Lower leg skin (tissue), 4 donors: ENCODE measurements at places on chromosomes 16 and 17. TPM values are rescaled to one million over a fixed set of nuclear protein-coding genes. Genes with fewer than 3 reads are reported as not detected.
A peak's percentile ranks its signal among the peaks of the same experiment; 100 is the strongest.

CAMTA2 gene
- total RNA-seq = 31.7 TPM

CCL18 gene
- total RNA-seq = 0.19 TPM

SEPTIN12 gene
- total RNA-seq = not detected

NPIPA2 gene
- total RNA-seq = 2.2 TPM

GAS7 gene
- total RNA-seq = 148 TPM

TBC1D3K gene
- not detected for total RNA-seq

EFCAB5 gene
- 0.86 TPM for total RNA-seq

SHISA9 gene
- 3.1 TPM for total RNA-seq

ICAM2 gene
- total RNA-seq = 26.8 TPM

NTN1 gene
- total RNA-seq = 11.6 TPM

AANAT gene
- total RNA-seq = not detected

NPLOC4 gene
- 63.8 TPM for total RNA-seq

FOXL1 gene
- total RNA-seq = 0.49 TPM

CES4A gene
- total RNA-seq = 43.6 TPM

TPSG1 gene
- total RNA-seq = 0.32 TPM

PRSS27 gene
- total RNA-seq = 1.3 TPM

LGALS9 gene
- 15.5 TPM for total RNA-seq

C16orf89 gene
- not detected for total RNA-seq

KRT36 gene
- not detected for total RNA-seq

FOXJ1 gene
- 2.4 TPM for total RNA-seq

DNA sequence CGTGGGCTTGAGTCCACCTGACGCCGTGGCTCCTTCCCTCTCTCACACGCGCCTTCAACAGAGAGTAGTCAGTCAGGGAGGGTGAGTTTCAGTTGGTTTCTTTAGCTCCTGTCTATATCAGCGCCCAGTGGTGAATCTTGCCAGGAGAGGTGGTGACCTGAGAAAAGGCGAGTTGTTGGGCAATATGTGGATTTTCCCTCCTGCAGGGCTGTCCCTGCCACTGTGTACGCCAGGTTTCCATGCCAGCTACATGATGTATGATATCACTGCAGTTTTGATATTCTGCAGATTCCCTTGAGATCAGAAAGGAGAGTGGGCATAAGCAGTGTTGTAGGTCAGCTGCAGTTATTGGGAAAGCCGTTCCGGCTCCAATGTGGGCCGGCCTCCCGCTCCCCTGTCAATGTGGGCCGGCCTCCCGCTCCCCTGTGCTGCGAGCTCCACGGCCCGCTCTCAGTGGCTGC is 31.4 kb downstream of the BANP start:
- no peak for DNase-seq

- DNase-seq = no peak
These were observed 344.8 kb downstream of the SNX29 start for GRCh38 chr16:12321311-12321842.

- no peak for DNase-seq
These were observed 32.2 kb upstream of the SSTR5 start for GRCh38 chr16:1040346-1040745.

GRCh38 chr17:73748508-73748907 is 104.3 kb upstream of the SDK2 start:
- DNase-seq = no peak

DNA sequence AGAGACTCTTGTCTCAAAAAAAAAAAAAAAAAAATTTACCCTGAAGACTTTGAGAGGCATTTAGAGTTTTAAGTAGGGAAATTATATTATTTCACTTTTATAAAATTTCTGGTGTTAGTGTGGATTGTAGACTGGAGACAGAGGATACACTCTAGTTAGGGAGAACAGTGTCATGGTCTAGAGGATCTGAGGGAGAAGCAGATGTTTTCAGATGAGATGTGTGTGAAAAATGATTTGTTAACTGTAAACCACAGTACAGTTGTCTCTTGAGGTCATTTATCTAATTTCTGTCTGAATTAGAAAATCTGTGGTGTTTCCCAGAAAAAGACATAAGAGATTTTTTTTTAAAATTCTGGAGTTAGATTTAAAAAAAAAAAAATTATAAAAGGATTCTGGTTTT is 54.8 kb downstream of the NUP88 start:
- no peak for DNase-seq

DNA sequence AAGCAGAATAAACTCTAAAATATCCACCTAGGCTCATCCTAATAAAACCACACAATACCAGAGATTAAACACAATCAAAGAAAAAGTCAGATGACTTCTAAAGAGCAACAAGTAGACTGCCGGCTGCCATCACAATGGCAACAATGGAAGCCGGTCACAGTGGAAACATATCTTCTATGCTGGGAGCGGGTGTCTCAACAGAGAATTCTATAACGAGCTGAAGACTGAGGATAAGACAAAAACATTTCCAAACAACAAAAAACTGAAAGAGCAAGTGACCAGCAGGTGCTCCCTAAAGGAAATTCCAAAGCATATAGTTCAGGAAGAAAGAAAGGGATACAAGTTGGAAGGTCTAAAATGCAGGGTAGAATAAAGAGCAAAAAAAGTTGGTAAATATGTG is 8.9 kb downstream of the NSMCE1 start:
- DNase-seq = no peak

GRCh38 chr17:1620486-1620885 is 8.1 kb downstream of the SLC43A2 start:
- DNase-seq = no peak

DNA sequence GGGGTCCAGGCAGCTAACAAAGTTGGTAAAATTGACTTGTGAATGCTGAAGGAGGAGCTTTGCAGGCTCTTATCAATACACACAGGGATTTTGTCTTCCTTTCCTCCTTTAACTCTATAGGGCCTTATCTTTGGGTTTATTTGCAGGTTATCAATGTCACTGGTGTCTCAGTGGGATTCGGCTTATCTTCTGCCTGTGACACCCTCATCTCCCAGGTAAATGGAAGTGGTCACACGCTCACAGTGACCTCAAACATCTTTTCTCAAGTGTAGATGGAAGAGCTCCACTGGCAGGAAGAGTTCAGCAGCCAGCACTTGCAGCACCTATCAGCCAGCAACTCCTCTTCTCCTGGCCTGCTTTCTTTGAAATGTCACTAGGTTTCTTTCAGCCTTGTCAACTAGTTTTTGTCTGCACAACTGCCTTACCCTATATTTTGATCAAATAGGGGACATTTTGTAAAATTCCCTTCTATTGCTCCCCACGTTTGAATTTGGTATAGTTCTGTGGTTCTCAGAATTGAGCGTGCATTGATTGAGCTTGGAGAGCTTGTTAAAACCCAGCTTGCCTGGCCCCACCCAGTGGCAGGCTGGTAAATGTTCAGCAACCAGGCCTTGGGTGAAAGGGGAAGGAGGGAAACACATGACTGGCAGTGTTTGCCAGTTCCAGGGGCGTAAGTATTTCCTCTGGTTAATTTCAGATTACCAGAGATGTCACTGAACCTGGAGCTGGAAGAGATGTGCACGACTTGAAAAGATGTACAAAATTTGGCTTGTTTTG is 12.8 kb downstream of the SLC47A1 start:
- DNase-seq = peak; percentile 56

DNA sequence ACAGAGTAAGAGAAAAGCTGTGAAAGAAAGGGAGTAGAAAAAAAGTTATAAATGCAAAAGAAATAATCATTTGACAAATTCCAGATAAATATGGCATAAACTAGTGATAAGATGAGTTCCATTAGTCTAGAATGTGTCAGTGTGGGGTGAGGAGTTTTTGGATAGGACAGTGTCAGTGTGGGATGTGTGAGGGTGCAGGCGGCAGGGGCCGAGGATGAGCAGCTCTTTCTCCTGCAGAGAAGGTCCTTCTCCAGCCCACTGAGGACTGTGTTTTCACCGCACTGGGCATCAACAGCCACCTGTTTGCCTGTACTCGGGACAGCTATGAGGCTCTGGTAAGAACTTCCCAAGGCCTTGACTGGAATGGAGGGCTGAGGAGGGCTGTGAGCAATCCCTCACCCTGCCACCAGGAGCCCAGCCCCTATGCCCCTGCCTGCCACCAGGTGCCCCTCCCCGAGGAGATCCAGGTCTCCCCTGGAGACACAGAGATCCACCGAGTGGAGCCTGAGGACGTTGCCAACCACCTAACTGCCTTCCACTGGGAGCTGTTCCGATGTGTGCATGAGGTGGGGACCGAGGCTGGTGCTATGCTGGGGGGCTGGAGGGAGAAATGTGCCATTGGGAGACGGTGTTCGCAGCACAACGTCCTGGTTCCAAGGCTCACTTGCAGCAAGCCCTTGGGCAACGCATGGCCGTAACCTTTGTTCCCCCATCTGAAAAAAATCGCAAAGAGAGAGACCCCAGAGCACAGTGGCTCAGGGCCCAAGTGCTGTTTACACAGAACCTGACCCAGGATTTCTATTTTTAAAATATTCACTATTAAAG is 13.1 kb downstream of the RAPGEFL1 start:
- no peak for DNase-seq

DNA sequence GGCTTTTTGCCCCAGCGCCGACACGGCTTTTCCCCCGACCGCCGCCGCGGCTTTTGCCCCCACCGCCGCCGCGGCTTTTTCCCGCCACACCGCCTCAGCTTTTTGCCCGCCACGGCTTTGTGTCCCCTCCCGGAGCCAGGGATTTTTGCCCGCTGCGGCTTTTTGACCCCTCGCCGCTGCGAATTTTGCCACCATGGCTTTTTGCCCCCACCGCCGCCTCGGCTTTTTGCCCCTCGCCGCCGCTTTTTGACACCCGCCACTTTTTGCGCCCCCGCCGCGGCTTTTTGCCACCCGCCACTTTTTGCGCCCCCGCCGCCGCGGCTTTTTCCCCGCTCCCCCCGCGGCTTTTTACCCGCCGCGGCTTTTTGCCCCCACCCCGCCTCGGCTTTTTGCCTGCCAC is 1342.5 kb downstream of the TP53TG3F start:
- DNase-seq = no peak

GRCh38 chr17:19647697-19648474 is 665 bp upstream of the ALDH3A2 start:
- peak; percentile 94 for DNase-seq

DNA sequence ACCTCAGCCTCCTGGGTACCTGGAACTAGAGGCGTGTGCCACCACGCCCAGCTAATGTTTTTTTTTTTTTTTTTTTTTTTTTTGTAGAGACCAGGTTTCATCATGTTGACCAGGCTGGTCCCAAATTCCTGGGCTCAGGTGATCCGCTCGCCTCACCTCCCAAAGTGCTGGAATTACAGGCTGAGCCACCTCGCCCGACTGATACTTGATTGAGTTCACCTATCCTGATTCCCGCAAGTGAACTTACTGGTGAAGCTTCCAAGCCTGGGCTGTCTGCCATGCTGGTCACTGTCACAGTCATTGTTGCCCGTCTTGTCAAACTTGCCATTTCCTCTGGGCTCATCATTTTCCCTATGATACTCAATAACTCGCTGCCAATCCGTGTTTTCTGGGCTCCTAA is 71.1 kb upstream of the MTMR4 start:
- no peak for DNase-seq

- no peak for DNase-seq
These were observed 242.0 kb upstream of the RBFOX1 start for GRCh38 chr16:7090628-7091115.

GRCh38 chr16:56120447-56121155 is 70.7 kb upstream of the GNAO1 start:
- no peak for DNase-seq

- DNase-seq = peak; percentile 76
These were observed 96.6 kb downstream of the METRNL start for GRCh38 chr17:83175822-83176622.

- DNase-seq = no peak
These were observed 412.0 kb downstream of the SHISA9 start for GRCh38 chr16:13313351-13313750.

GRCh38 chr16:49889725-49890397 is 33.9 kb upstream of the ZNF423 start:
- DNase-seq = no peak

DNA sequence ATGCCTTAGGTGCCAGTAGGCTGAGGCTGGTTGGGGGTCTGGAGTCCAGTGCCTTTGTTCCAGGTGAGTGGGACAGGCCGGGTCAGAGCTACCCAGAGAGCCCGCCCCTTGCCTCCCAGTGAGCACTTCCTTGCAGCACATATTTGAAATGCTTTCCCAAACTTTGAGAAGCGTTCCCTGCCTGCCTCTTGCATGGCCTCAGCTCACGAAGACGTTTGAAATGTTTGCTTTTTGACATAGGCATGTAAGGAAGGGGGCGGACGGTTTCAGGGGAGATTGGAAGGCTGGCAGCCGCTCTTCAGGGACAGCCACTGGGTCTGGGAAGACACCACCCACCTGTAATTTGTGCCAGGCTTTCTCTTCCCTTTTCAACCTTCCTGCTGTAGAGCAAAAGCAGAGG is 5.1 kb upstream of the FOXL1 start:
- DNase-seq = no peak

GRCh38 chr16:49103298-49103697 is 178.3 kb downstream of the CBLN1 start:
- no peak for DNase-seq

DNA sequence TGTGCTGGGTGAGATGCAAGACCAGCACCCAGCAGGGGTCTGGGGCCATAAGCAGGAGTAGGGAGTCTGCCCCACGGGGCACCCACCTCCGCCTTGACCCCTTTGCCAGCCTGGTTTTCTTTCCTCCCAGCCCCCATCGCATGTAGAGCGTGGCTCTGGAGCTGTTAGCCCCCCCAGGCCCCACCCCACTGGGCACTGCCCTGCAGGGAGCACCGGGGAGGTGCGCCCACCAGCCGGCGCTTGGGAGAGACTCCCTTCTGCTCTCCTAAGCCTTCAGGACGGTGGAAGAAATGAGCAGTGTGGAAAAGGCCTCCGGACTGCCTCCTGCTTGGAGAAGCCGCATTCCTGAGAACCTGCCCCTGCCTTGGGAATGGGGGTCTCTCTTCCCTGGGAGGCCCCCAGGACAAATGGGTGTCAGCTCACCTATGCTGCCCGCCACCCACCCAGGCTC is 186.2 kb downstream of the IRF8 start:
- DNase-seq = peak; percentile 56

- no peak for DNase-seq
These were observed 314.8 kb upstream of the GOT2 start for GRCh38 chr16:59048876-59049275.

DNA sequence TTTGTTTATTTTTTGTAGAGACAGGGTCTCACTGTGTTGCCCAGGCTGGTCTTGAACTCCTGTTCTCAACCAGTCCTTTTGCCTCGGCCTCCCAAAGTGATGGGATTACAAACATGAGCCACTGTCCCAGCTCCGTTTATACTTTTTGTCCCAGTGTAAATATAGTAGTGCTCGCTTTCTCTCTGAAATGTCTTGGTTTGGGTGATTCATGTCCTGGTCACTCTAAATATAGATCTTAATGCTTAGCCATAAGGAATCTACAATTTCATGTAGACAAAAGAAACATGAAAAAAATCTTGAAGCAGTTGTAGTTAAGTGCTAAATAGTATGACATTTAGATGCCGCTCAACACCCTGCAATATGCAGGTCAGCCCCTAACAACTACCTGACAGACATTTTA is 126.9 kb downstream of the KATNIP start:
- DNase-seq = no peak

- no peak for DNase-seq
These were observed 3.2 kb downstream of the ZSCAN10 start for GRCh38 chr16:3095869-3096268.

- no peak for DNase-seq
These were observed 51.5 kb downstream of the NOL11 start for GRCh38 chr17:67769231-67769630.
